A549 treated with Hydrocortisone at 1 μM for 4 hours (cell line): ENCODE measurements at places on chromosomes 6 and 20. TPM values are rescaled to one million over a fixed set of nuclear protein-coding genes. Genes with fewer than 3 reads are reported as not detected.

Gene SYTL3
- total RNA-seq = 1.3 to 1.9 TPM (median 1.6 TPM) in 5 replicates

Gene ENPP4
- total RNA-seq = 0.20 to 0.38 TPM (median 0.27 TPM) in 5 replicates

Gene WFDC5
- not detected in 5 replicates for total RNA-seq

Gene DEFB114
- not detected in 5 replicates for total RNA-seq

Gene SYNDIG1
- total RNA-seq = 1.2 to 2.0 TPM (median 1.8 TPM) in 5 replicates

Gene SCP2D1
- total RNA-seq = not detected in 5 replicates

Gene TGM3
- 0.06 to 0.12 TPM (median 0.07 TPM) in 4 of 5 replicates, not detected in the other for total RNA-seq
